Activated T-cell treated with anti-CD3 and anti-CD28 coated beads for 24 hours (primary cell): ENCODE measurements at places on chromosomes 7 and 10.

DNA sequence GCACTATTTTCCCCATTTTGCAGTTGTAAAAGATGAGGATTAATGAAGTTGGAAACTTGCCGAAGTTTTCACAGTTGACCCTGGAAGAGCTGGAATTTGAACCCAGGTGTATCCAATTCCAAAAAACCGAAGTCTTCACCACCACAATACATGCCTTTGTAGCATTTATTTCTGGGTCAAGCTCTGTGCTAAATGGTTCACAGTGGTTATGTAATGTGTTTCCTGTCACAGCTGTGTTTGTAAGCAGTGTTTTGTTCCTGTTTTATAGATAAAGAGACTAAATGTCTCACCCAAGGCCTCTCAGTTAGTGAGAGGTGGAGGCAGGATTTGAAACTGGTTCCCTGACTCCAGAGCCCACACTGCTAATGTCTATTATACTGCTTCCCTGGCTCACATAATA lies 17.6 kb downstream of the SFTPA2 start:
- no peak for DNase-seq

- DNase-seq, result no peak
Observed at GRCh38 chr10:682931-683447, 6.5 kb downstream of the DIP2C start.

GRCh38 chr10:1432161-1432560 lies 305.2 kb downstream of the ADARB2 start:
- DNase-seq, result no peak

DNA sequence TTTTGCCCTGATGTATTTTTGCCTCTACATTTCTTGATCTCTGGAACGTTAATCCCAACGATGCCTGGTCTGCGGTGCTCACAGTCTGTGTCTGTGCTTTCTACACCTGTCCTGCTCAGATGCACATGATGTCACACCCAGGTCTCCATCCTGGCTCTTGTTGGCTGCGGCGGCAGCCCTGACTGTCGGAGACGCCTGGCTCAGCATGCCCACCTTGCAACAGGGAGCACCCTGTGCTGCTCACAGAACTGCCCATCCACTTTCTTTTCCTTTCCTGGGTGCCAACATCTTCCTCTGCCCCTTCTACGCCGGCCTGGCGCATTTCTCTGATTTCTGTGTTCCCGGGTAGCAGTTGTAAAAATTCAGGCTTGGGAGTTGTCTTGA lies 106.2 kb downstream of the CUX1 start:
- no peak for DNase-seq

GRCh38 chr10:77548157-77548556 lies 89.5 kb downstream of the KCNMA1 start:
- no peak for DNase-seq

GRCh38 chr10:37856881-37857286 lies 526 bp downstream of the ZNF248 start:
- DNase-seq, result peak; percentile 3

- DNase-seq, result no peak
Observed at GRCh38 chr10:93206652-93207051, 133.0 kb downstream of the CYP26A1 start.

DNA sequence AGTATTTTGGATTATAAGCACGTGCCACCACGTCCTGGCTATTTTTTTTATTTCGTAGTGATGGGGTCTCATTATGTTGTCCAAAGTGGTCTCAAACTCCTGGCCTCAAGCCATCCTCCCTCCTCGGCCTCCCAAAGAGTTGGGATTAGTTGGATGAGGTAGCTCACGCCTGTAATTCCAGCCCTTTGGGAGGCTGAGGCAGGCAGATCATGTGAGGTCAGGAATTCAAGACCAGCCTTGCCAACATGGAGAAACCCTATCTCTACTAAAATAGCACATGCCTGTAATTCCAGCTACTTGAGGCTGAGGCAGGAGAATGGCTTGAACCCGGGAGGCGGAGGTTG lies 21.8 kb upstream of the YWHAG start:
- DNase-seq, result no peak

- no peak for DNase-seq
Observed at GRCh38 chr10:71251319-71251718, 38.9 kb downstream of the UNC5B start.

DNA sequence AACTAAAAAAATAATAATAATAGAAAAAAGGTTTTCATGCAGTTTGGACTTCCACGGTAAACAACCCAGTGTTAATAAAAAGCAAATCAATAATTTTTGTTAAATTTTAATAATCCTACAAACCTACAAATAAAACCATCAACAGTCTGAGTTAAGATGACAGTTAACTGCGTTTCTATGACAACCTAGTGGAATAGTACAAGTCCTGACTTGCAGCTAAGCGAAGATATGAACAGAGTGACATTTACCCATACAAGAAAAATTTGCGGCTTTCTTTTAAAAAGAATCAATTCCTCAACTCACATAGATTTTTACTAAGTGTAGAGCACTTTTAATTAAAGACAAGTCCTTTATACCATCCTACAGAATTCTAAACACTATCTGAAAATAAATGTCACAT lies 35.6 kb downstream of the VPS41 start:
- DNase-seq, result no peak

- no peak for DNase-seq
Observed at GRCh38 chr10:74898201-74898976, 72.0 kb downstream of the KAT6B start.

GRCh38 chr7:83808982-83809381 lies 160.0 kb upstream of the SEMA3E start:
- no peak for DNase-seq

- no peak for DNase-seq
Observed at GRCh38 chr10:34465678-34466077, 349.4 kb downstream of the PARD3 start.

DNA sequence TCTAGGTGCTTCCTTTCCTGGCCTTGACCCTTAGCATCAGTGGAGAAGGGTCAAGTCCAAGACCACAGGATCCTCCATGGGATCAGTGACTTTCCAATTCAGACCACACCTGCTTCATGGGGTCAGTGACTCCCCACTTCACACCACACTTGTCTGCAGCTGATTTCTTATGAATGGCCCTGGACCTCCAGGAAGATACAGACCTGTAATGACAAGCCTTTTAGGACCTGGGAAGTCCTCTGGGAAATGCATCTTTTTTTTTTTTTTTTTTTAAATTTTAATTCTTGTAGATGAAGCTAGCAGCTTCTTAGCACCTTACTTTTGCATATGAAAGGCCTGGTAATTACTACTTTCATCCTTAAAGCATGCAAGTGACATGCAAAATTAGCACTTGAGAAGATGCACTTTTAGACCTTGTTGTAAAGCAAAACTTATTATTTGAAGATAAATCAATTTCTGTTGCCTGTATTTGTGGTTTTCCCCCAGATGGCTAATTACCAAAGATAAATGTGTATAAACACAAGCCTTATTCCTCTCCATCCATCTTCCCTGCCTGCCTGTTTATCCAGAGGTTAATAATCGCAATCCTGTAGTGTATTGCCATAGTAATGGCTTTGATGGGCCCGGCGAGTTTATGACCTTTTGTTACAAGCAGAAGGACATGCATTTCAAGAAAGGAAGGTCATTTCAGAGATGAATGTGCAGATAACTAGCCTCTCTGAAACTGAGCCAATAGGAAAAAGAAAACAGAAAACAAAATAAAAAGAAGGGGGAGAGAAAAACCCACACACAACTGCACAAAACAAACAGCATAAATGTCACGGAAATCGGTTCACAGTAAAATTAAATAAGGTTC lies 1018.7 kb downstream of the TYW1 start:
- DNase-seq, result no peak

- no peak for DNase-seq
Observed at GRCh38 chr10:89645742-89646172, 715 bp upstream of the PANK1 start.

- no peak for DNase-seq
Observed at GRCh38 chr7:149145031-149145845, 2.0 kb upstream of the ZNF398 start.

DNA sequence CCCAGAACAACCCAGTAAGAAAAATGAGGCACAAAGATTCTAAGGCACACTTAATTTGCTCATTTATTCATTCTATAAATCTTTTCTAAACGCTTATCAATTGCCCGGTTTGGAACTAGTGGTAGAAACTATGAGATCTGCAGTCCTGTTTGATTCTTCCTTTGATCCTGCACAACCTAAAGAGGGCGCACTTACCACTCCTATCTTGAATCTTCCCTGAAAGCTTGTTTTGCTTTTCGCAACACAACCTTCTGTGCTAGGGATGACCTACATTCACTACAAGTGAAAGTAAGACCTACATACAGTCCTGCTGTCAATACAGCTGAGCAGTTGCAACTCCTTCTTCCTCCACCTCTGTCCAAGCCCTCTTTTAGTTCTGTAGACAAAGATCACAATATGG lies 12.6 kb upstream of the ARL4A start:
- DNase-seq, result peak; percentile 21

DNA sequence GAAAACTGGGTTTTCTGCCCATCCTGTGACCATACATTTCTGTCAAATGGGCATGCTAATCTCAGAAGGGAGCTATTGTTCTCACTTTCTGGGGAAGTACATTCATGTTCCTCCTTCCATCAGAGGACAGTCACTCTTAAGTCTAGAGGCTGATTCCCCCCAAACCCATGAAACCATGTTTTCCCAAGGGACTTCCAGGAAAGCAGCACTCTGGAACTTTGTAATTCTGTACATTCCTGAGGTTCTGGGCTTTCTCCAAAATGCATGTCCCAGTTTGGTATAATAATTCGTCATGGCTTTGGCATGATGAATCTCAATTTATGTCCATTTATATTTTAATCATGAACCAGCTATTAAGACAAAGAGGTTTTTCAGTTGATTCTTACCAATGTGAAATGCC lies 688.1 kb downstream of the LRMDA start:
- no peak for DNase-seq

DNA sequence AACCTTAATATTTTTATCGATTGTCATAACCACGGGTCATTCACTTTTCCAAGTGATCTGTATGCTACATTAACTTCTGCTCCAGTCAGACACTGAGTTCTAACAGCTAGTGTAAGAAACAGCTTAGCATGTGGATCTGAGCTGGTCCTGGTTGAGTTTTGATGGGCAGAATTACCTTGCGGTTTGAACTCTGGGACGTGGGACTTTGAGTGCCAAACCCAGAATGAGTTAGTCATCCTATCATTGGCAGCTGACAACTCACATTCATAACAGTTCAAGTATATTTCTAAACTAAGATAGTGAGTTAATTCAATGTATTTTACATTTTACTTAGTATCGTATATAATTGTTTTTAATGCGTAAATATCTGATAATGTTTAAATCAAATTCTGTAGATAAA lies 43.2 kb downstream of the C7orf33 start:
- DNase-seq, result no peak

GRCh38 chr10:97928897-97929296 lies 79.3 kb downstream of the GOLGA7B start:
- DNase-seq, result no peak

GRCh38 chr7:89332026-89332425 lies 536.5 kb upstream of the TEX47 start:
- no peak for DNase-seq

DNA sequence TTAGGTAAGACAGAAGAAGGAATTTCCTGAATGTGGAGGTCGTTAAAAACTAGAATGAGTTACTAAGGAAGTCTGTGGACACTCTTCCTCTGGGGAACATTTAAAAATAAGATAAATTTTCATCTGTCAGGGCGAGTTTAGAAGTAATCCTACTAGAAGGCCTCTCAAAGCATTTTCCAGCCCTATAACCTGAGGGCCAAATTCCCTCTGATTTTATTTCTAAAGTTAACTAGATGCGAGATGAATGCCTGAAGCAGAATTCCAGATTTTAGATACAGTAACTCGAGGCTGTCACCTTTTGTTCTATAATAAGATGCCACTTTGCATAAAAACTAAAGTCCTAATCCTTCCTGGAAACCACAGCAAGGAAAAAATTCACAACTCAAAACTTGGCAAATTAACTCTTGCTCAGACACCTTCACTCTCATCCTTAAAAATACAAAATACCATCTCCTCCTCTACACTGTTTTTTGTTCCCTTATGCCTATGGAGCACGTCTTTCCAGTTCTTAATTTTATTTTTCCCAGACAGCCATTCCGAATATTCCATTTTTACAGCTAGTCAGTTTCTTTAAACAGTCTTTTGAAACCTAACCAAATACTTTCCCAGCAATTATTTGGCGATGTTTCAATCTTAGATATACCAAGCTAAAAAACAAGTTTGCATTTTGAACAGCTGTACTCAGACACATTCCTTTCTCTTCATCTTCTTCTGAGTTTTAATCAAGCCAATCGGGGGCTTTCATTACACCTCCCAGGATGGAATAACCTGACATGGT lies 420.7 kb upstream of the NFE2L3 start:
- no peak for DNase-seq

DNA sequence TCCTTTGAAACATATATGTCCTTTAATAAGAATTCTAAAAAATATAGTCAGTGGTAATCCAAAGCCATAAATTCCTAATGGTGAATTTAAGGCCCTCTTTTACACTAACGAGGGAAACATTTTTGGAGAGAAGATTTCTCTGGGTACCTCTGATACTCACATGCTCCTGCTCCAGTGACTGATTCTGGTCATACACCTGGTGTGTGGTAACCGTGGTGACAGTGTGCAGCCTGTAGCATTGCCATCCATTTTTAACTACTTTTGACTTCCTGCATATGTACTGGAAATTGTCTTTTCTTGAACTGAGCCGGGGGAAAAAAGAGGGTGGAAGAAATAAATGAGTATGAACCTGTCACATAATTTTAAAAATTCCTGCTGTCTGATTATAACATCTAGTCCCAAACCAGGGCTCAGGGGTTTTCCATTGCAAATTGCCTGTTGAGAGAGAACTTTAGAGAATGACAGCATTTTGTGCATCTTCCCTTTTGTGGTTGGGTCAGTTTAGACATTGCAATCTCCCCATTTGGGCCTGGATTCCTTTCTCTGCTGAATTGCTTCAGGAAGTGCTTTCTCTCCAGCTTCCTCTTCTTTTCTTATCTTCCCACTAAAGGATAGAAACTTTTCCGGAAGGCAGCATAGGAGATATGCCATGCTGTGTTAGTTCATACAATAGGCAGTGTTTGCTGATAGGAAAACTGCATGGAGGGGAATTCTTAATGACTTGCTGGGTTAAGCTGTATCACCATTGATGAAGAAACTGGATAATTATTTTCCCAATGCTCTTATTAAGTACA lies 125.5 kb downstream of the GRM3 start:
- no peak for DNase-seq

GRCh38 chr10:64112701-64113355 lies 591.6 kb downstream of the REEP3 start:
- DNase-seq, result no peak
